ENCODE measurements at places on chromosomes 13 and 19. TPM values are rescaled to one million over a fixed set of nuclear protein-coding genes. Genes with fewer than 3 reads are reported as not detected.

GRCh38 chr13:30850204-30850866, 55.7 kb upstream of the MEDAG start:
- H3K4me3 ChIP-seq, result no peak overlapping the region
- no peak for DNase-seq
- H3K4me1 ChIP-seq, result no peaks in the 10 kb centered on the region
- H3K27ac ChIP-seq, result no peak overlapping the region
- H3K27me3 ChIP-seq, result peaks cover 8% of the 10 kb centered on the region
- no peaks in the 10 kb centered on the region for H3K36me3 ChIP-seq

Gene TMEM221
- polyA plus RNA-seq, result not detected

DNA sequence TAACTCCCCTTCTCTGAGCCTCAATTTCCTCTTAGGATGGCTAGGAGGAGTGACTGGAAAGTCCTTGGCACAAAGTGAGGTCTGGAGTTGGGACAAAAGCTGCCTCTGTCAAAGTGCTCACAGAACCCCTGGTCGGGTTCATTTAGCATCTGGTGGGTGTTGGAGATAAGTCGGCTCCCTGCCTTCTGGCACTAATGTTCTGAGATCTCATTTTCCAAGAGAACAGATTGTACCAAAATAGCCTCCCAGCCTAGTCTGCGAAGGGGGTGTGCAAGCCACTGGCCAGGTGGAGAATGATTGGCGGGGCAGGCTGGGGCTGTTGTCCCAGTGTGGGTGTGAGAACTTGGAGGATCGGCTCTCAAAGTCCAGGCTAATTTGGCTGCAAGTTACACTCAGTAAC, 20.7 kb upstream of the NWD1 start:
- H3K27me3 ChIP-seq, result no peaks in the 10 kb centered on the region
- no peaks in the 10 kb centered on the region for H3K4me1 ChIP-seq

Gene ZGLP1
- polyA plus RNA-seq, result not detected

Gene HIPK4
- polyA plus RNA-seq, result not detected

Gene ZNF227
- polyA plus RNA-seq, result 15.0 TPM

Gene TRPC4
- not detected for polyA plus RNA-seq

Gene RAB20
- 4.7 TPM for polyA plus RNA-seq

Gene DIRAS1
- polyA plus RNA-seq, result not detected

- H3K27ac ChIP-seq, result no peak overlapping the region
- H3K4me3 ChIP-seq, result no peak overlapping the region
- no peak for DNase-seq
- no peaks in the 10 kb centered on the region for H3K36me3 ChIP-seq
- no peaks in the 10 kb centered on the region for H3K27me3 ChIP-seq
- H3K4me1 ChIP-seq, result no peaks in the 10 kb centered on the region
Observed at GRCh38 chr13:33322543-33322809, 36.9 kb upstream of the STARD13 start.

DNA sequence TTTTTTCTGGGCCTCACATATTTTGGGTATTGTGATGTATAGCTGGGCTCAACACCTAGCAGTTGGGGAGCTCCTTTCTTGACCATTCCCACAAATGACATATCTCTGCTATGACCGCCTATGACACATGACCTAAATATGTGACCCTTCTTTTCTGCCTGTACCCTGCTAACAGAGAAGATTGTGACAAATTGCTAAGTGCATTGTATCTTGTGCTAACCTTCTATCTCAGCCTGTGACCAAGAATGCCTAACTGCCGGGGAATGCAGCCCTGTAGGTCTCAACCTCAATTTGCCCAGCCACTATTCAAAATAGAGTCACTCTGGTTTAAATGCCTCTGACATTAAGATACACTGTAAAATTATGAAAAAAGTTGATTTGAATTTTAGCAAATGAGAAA, 6.8 kb upstream of the ZNF429 start:
- no peaks in the 10 kb centered on the region for H3K36me3 ChIP-seq
- no peak overlapping the region for H3K27ac ChIP-seq
- no peaks in the 10 kb centered on the region for H3K27me3 ChIP-seq
- DNase-seq, result no peak
- H3K4me3 ChIP-seq, result no peak overlapping the region
- no peaks in the 10 kb centered on the region for H3K4me1 ChIP-seq

DNA sequence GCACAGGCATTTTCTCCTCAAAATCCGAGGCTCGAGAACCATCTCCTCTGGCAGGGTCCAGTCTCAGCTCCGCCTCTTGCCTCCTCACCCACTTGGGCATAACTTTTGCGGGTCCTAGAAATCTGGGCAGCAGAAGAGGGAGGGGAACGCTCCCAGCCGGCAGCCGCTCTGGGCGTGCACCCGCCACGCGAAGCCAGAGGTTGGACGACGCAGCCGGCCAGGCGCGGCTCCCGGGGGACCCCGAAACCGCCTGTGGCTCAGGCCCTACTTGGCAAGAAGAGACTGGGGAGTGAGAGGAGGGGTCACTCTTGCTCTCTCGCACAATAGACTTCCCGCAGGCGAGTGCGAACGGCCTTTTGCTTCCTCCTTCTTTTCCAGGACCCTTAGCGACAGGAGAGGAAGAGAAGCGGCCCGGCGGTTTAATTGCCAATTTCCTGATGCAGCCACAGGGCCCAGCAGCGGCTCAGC, 6.0 kb upstream of the SOX1 start:
- no peak overlapping the region for H3K4me3 ChIP-seq
- DNase-seq, result no peak
- peaks cover 4% of the 10 kb centered on the region for H3K4me1 ChIP-seq

Gene NKPD1
- polyA plus RNA-seq, result 0.28 TPM

DNA sequence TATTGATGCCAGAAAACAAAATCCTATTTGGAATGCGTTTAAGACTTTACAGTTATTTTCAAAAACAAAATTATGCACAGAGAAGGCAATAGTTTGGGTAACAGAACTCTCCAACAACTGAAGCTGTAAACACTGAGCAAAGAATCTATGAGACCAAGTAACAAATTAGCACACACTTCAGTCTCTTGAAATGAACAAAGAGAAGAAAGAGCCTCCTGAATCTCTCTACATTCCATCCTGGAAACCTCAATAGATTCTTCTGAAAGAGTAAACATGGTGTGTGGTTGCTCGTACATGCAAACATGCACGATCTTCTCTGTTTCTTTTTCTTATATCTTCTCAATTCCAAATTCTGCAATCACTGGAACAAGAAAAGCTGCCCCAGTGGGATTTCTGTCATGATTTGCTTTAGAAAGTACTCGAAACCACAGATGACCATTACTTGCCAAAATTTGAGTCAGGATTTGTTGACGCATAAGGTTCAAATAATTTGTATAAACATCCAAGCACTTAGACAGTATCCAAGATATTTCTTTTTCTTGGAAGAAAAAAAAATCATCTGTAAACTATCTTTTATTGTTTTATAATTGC, 137.9 kb upstream of the DACH1 start:
- H3K36me3 ChIP-seq, result no peaks in the 10 kb centered on the region
- DNase-seq, result no peak
- H3K4me1 ChIP-seq, result no peaks in the 10 kb centered on the region
- H3K27me3 ChIP-seq, result no peaks in the 10 kb centered on the region
- no peak overlapping the region for H3K27ac ChIP-seq

DNA sequence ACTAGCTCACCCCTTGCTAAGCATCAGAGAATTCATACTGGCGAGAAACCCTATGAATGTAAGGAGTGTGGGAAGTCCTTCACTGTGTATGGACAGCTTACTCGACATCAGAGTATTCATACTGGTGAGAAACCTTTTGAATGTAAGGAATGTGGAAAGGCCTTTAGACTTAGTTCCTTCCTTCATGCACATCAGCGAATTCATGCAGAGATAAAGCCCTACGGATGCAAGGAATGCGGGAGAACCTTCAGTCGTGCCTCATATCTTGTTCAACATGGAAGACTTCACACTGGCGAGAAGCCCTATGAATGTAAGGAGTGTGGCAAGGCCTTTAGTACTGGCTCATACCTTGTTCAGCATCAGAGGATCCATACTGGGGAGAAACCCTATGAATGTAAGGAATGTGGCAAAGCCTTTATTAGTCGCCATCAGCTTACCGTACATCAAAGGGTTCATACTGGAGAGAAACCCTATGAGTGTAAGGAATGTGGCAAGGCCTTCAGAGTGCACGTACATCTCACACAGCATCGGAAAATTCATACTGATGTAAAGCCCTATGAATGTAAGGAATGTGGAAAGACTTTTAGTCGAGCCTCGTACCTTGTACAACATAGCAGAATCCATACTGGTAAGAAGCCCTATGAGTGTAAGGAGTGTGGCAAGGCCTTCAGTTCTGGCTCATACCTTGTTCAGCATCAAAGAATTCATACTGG, 17.3 kb downstream of the ZNF30 start:
- peaks cover 26% of the 10 kb centered on the region for H3K36me3 ChIP-seq
- no peak for DNase-seq

- no peak overlapping the region for H3K4me3 ChIP-seq
- H3K36me3 ChIP-seq, result no peaks in the 10 kb centered on the region
- no peak overlapping the region for H3K27ac ChIP-seq
- no peak for DNase-seq
- peaks cover 14% of the 10 kb centered on the region for H3K27me3 ChIP-seq
Observed at GRCh38 chr13:99900960-99901359, 70.6 kb downstream of the ZIC5 start.

DNA sequence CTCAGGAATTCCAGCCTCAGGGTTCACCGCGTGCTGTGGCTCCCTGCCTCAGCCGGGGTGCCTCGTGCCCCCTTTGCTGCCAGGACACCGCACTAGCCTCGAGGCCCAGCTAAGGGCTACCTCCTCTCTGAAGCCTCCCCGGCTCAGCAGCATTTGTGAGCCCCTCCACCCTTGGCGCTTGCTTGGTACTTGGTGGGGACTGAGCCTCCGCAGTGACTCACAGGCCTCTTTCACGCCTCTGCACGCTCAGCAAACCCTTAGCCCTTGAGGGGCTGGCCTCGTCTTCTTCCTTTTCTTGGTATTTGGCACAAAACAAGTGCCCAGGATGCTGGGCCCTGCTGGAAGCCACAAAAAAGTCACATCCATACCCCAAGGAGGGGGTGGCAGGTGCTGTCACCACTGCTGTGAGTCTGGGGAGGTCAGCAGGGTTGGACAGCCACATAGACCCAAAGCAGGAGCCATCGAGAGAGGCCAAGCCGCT, 85.4 kb upstream of the TM9SF2 start:
- H3K27me3 ChIP-seq, result no peaks in the 10 kb centered on the region
- peaks cover 23% of the 10 kb centered on the region for H3K4me1 ChIP-seq
- peak; percentile 39 for DNase-seq
- H3K36me3 ChIP-seq, result no peaks in the 10 kb centered on the region
- no peak overlapping the region for H3K4me3 ChIP-seq

DNA sequence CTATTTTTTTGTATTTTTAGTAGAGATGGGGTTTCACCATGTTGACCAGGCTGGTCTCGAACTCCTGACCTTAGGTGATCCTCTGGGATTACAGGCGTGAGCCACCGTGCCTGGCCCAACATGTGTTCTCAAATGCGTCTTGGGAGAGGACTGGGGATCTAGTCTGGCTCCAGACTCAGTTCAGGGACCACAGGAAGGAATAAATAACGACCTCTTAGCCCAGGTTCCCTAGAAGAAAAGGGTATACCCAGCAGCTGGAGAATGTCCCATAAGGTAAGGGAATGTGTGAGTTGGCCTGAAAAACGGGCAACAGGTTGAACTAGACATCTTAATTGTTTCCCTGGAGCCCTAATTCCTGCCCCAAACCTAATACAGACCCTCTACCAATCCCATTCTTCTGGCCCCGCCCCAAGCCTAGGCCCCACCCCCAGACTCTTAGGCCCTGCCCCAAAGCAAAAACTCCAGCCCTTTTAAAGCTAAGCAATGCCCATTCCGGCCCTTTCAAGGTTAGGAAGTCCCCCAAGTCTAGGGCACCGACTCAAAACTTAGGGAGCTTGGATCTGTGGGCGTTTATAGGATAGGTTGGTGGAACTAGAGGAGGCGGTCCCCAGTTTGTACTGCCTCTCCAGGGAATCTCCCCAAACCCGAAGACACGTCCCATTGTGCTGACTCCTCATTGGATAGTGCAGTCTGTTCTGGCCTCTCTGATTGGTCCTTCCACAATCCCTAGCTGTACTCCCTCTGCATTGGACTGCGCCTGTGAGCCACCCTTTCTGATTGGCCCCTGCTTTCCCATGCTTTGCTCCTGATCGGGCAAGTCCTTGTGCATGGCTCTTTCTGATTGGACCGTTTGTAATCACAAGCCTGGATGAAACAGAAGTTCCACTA, 5.4 kb upstream of the LRFN1 start:
- H3K36me3 ChIP-seq, result peaks cover 35% of the 10 kb centered on the region
- H3K4me3 ChIP-seq, result no peak overlapping the region
- DNase-seq, result no peak
- H3K27ac ChIP-seq, result no peak overlapping the region
- H3K4me1 ChIP-seq, result peaks cover 27% of the 10 kb centered on the region
- no peaks in the 10 kb centered on the region for H3K27me3 ChIP-seq

- no peak for DNase-seq
- no peaks in the 10 kb centered on the region for H3K36me3 ChIP-seq
- no peak overlapping the region for H3K27ac ChIP-seq
- H3K4me3 ChIP-seq, result no peak overlapping the region
- peaks cover 3% of the 10 kb centered on the region for H3K27me3 ChIP-seq
Observed at GRCh38 chr13:20363603-20364002, 131.5 kb upstream of the GJB6 start.

All from CD4-positive, CD25-positive, alpha-beta regulatory T cell (primary cell).